NCI-H2171 (cell line): ENCODE measurements at places on chromosomes 13 and 19.

DNA sequence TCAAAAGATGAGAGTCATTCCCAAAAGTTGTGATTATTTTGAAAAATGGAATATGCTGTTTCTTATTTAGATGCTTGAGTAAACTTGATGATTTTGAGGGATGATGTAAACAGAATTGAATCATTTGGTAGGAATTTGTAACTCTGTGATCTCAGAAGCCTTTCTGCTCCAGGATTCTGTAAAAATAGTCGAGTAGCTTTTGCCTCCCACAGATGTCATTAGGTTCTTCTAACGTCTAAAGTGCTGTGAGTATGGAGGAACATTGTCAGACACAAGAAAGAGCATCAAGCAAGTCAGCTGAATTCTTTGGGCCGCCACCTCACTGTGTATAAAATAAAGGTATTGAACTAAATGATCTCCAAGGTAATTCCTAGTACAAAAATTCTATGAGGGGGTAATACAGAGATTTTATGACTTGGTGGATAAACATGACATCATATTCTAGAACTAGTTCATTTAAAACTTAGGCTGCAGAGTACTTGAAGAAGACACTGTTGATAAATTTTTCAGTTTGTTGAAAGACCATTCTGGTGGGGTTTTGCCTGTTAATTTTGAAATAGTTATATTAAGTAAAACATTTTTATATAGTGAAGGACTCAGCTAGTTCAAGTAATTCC is 1.4 kb upstream of the GPR183 start:
- no peak for DNase-seq

- no peak for DNase-seq
Measured at GRCh38 chr13:51873117-51873798, 11.5 kb downstream of the CCDC70 start.

DNA sequence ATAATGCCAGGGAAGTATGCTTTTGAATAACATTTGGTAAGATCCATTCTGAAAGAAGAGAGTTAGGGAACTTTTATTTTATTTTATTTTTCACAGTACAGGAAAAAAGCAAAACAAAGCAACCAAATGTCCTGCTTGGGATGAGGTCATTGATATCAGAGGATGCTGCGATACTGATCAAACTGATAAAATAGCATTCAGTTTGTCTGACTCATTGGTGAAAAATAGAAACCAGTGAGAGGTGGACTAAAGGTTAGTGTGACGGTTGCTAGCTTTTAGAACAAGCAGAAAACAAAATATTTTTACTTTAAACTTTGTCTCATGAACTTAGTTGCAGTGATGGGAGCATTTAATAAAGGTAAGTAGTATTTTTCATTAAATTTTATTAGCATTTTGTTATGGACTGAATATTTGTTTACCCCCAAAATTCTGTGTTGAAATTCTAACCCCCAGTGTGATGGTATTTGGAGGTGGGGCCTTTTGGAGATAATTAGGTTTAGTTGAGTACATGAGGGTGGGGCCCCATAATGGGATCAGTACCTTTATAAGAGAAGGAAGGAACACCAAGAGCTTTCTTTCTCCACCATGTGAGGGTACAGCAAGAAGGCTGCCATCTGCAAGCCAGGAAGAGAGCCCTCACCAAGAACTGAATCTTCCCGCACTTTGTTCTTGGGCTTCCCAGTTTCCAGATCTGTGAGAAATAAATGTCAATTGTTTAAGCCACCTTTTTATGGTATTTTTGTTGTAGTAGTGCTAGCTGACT is 37.3 kb downstream of the ITGBL1 start:
- no peak for DNase-seq

DNA sequence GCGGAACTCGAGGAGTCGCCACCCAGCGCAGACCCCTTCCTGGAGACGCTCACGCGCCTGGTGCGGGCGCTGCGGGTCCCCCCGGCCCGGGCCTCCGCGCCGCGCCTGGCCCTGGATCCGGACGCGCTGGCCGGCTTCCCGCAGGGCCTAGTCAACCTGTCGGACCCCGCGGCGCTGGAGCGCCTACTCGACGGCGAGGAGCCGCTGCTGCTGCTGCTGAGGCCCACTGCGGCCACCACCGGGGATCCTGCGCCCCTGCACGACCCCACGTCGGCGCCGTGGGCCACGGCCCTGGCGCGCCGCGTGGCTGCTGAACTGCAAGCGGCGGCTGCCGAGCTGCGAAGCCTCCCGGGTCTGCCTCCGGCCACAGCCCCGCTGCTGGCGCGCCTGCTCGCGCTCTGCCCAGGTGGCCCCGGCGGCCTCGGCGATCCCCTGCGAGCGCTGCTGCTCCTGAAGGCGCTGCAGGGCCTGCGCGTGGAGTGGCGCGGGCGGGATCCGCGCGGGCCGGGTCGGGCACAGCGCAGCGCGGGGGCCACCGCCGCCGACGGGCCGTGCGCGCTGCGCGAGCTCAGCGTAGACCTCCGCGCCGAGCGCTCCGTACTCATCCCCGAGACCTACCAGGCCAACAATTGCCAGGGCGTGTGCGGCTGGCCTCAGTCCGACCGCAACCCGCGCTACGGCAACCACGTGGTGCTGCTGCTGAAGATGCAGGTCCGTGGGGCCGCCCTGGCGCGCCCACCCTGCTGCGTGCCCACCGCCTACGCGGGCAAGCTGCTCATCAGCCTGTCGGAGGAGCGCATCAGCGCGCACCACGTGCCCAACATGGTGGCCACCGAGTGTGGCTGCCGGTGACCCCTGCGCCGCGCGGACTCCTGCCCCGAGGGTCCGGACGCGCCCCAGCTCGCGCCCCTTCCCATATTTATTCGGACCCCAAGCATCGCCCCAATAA is 2.3 kb downstream of the AMH start:
- no peak for DNase-seq

GRCh38 chr13:50392977-50393376 is 377.7 kb downstream of the KCNRG start:
- no peak for DNase-seq
